ENCODE measurements at places on chromosomes 1 and 21. TPM values are rescaled to one million over a fixed set of nuclear protein-coding genes. Genes with fewer than 3 reads are reported as not detected.

DNA sequence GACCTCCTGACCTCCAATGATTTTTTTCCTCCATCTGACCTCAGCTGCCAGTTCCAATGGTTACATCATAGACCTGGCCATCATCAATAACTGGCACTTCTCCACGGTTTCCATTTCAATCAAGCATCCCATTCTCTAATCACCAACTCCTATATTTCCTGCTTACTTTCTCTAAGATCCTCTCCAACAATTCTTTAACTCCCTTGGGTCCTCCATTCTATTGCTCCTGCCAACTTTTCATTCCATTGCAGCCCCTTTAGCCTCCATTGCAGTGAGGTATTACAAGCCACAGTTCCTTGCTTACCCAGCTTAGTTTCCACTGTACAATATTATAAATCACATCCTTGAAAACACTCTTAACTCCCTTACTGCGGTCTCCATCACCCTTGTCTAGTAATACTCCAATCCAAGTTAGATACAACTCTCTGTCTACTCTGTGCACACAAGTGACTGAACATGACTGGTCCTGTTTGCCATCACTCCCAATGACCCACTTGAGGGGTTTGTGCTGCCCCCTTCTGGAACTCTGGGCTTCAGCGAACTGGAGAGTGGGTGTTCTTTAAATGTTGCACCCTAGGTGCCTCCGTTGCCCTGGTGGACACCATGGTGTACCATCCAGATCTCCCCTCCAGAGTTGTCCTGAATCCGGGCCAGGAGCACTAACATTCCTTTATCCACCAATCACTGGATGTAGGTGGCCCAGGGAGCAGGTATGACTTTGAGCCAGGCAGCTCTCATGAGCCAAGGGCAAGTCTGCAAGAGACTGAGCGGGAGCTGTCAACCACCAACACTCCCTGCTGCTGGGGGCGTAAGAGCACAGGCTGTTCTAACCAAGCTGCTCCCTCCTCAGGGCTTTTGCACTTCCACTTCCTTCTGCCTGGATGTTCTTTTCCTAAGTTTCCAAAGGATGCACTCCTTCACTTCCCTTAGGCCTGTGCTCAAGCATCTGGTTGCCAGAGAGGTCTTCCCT lies 3.7 kb upstream of the FNDC7 start:
- DNase-seq = no peak

The VCAM1 gene
- 19.1 TPM for total RNA-seq

DNA sequence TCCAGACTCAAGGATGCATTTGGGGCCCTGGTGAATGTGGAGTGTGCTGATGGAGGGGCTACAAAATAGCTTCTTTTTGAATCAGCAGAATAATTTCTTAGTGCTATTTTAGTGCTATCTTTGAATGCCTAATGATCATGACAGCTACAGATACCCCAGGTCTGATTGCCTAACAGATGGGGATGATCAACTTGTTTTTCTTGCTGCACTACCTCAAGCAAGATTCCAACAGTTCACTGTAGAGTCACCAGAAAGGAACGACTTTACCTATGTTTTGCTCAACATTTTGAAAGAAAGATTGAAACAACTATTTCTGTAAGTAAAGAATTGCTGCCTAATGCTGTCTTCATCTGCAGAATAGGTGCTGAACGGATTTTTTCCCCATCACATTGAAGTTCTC lies 42.6 kb upstream of the VAV3 start:
- no peak for DNase-seq

The CA6 gene
- total RNA-seq = not detected

The YBX1 gene
- 424 TPM for total RNA-seq

GRCh38 chr1:177897281-177897997 lies 72.4 kb downstream of the SEC16B start:
- no peak for DNase-seq

GRCh38 chr1:14897547-14897946 lies 256.0 kb upstream of the TMEM51 start:
- DNase-seq = no peak

DNA sequence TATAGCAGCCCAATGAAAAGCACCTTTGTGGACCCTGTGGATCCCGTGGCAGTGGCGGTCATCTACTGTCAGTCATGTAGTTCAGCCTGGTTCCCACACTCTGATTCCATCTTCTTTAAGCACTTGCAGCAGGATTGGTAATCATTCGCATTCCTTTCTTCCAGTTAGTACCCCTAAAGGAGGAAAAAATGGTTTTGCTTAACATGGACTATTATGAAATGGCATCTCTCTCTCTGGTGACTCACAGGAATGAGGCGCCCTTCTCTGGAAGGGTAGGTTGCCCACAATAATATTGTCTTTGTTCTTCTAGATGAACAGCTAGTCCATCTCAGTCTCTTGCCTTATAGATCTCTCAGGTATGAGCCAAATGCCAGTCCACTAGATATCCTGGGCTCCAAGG lies 127.9 kb upstream of the MROH9 start:
- DNase-seq = no peak

GRCh38 chr1:208209286-208209685 lies 34.9 kb downstream of the PLXNA2 start:
- DNase-seq = no peak

GRCh38 chr1:163661391-163661790 lies 339.6 kb downstream of the NUF2 start:
- DNase-seq = no peak

- DNase-seq = no peak
These were observed 1.8 kb upstream of the PRELP start for GRCh38 chr1:203473781-203474305.

The FAM43B gene
- total RNA-seq = 0.52 TPM

DNA sequence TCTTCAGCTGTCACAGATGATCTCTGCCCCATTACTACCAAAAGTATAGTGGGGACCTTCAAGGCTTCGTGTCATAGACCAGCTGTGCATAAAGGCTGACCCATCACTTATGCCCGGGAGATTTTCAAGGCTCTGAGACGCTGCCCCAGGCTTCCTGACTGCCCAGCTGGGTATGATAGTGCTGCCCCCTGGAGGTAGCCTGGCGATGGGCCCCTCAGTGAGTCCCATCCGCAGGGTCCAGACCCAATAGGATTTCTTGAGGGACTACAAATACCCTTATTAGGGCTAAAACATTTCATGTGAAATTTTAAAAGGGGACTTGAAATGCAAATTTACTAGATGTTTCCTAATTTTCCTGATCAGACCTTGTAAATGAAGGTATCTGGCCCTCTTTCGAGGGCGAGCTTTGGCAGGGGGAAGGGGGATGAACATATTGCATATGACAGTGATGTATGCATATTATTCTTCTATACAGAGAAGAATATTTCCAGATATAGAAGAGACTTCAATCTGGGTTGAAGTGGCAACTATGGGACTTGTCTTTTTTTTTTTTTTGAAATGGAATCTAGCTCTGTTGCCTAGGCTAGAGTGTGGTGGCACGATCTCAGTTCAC lies 11.7 kb upstream of the FCMR start:
- no peak for DNase-seq

The RGS16 gene
- total RNA-seq = 22.4 TPM

DNA sequence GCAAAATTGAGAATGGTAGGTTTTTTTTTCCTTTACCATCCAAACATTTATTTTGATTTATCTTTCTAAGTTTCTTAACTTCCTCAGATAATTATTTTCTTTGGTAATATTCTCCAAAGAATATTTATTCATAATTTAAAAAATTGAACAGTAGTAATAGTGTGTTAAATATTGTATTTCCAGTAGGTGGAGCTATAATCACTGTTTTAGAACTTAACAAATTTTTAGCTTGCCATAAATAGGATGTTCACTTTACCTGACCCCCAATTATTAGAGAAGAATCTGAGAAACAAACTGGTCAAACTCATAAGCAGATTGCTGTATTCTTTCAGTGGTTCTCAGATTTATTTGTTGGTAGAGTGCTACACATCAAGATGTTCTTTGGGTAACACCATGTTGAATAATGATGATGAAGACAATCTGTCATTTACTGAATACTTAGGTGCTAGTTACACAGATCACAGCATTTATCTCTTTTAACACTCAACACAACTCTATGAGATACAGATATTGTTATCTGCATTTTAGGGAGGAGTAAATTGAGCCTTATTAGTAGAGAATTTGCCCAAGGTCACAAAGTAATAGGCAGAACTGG lies 82.4 kb upstream of the GPR88 start:
- no peak for DNase-seq

The AHDC1 gene
- total RNA-seq = 27.3 TPM

The MROH7 gene
- 25.2 TPM for total RNA-seq

GRCh38 chr1:33275706-33276572 lies 19.6 kb downstream of the ZNF362 start:
- no peak for DNase-seq

GRCh38 chr1:26190373-26190987 lies at the start of gene CATSPER4:
Gene CATSPER4 (plus strand): TSS chr1:26190602. CDS start chr1:26190628, 26 bp downstream.
- DNase-seq = no peak

GRCh38 chr1:79090985-79091384 lies 84.5 kb upstream of the ADGRL4 start:
- DNase-seq = no peak

GRCh38 chr1:81833722-81834121 lies 33.0 kb downstream of the ADGRL2 start:
- no peak for DNase-seq

DNA sequence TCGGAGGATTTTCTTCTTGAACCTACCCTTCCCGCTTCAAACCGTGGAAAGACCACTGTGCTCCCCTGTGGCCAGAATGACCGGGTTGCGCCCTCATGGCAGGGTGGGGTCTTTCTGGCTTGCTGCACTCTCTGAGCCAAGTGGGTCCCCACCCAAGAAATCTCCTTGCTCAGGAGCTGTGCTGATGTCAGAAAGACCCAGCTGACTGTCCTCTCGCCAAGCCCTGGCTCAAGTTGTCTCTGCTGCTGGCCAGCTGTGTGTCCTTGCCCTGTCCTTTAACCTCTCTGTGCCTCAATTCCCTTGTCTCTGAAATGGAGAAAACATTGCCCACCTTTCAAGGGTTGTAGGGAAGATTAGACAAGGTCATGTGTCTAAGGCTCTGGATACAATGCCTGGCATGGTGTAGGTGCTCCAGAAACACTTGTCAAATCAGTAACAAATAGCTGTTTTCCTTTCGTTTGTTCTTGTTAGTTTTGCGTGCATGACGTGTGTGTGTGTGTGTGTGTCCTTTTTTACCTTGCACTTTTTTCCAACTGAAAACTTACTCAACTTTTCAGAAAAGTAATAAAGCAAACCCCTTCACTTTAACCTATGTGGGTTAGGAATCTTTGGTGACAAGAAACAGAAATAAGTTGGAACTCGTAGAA lies 41.1 kb upstream of the RPL11 start:
- DNase-seq = no peak

- no peak for DNase-seq
These were observed 116.5 kb downstream of the TMEM53 start for GRCh38 chr1:44557778-44558177.

Measured in ureter (tissue), 1 donor.